NCI-H774 (cell line): ENCODE measurements at places on chromosomes 7 and 10.

GRCh38 chr10:20776384-20777118 lies 120.6 kb downstream of the NEBL start:
- no peak for DNase-seq

DNA sequence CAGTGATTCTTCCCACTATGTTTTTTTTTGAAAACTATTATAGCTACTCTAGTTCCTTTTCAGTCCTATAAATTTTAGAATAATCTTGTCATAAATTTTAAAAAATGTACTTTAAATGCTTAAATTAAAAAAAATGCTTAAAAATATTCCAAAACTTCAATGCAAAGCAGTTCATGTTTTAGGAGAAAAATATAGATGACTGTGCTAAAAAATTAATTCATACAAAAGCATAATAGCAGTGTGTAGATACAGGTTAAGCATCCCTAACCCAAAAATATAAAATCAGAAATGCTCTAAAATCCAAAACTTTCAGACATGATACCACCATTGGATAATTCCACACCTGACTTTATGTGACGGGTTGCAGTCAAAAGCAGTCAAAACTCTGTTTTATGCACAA lies 12.8 kb downstream of the STEAP4 start:
- no peak for DNase-seq

- peak; percentile 2 for DNase-seq
These were observed 687.5 kb downstream of the SORCS3 start for GRCh38 chr10:105328503-105329133.

GRCh38 chr10:35423505-35424306 lies 87.4 kb downstream of the CCNY start:
- no peak for DNase-seq

DNA sequence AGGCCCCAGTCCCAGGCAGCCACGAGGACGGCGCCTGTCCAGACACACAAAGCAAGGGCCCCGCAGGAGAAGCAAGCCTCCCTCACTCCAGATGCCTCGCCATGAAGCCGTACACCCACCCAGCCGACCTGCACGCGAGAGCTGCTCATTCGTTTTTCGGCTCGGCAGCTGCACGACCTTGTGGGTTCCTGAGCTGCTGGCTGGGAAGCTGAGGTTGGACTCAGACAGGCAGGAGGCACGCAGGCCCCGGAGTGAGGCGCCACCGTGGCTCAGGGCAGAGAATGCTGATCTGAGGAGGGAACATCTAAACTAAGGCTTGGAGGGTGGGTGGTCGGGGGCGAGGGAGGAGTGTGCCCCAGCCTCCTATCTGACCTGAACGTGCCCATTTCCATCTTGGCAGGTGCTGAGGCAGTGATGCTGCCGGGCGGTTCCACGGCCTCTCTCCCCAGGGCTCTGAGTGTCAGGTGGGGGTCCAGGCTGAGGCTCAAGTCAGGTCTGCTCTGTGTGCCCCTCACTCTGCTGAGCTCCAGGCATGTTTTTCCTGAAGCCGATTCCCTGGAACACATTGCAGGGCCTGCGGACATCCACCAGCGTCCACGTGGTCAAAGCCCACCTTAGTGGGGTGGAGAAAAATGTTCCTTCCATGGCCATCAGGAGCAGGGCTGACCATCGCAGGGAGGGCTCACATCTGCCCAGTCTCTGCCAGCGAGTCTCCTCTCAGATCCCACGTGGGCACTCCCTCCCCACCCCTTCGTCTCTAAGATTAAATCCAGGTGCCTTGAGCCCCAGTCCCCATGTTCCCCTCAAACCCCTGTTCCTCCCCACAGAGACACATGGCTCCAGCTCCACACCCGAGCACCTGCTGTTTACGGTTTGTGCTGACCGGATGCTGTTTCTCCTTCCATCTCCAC lies 28.1 kb upstream of the FAM20C start:
- DNase-seq: no peak

DNA sequence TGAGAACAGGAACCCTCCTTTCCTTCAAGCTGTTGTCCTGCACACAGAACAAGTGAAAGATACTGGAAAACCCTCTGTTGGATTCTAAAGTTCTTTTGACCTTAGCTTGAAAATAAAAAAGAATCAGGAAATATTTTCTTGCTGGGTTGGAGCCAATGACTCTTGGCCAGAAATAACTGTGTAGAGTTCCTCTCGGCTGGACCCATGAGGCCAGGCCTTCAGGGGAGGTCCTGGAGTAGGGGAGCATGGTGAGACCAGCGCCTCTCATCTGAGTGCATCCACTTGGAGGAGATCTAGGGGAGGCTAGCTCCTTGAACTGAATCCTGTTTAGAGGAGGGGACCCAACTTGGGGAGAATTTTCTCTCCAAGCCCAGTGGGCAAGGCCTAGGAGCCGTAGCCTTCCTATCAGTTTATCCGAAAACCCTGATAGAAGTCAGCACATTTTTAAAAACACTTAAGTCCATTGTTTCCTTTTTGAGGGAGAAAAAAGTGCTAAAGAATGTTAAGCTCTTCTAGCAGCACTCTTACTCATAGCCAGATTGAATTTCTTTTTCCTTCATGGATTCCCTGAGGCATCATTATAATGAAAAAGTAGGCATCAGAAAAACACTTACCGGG lies 635.7 kb upstream of the ANKRD30A start:
- no peak for DNase-seq

GRCh38 chr7:114787556-114787955 lies 134.3 kb upstream of the MDFIC start:
- no peak for DNase-seq

- DNase-seq: no peak
These were observed 11.5 kb downstream of the CISD1 start for GRCh38 chr10:58280477-58280876.

- DNase-seq: no peak
These were observed 43.0 kb downstream of the LOXL4 start for GRCh38 chr10:98224996-98225395.

GRCh38 chr10:130194194-130194990 lies 58.2 kb downstream of the GLRX3 start:
- no peak for DNase-seq

GRCh38 chr10:101273330-101273729 lies 44.1 kb upstream of the LBX1 start:
- DNase-seq: no peak

DNA sequence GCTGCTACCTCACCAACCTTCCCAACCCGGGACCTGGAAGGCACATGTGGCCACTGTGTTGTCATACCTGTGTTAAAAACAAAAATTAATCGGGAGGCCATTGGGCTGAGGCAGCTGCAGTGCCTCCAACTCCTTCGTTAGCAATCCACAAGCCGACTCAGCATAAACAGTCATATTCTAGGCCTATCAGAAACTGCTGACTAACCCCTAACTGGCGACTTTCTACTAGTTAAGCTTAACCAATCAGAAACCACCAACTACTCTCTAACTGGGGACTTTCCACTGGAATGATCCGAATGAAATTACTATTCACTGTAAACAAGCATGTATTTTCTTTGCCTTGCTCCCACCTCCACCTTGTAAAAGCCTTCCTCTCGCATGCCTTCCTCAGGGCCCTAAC lies 14.1 kb upstream of the TMEM72 start:
- no peak for DNase-seq

DNA sequence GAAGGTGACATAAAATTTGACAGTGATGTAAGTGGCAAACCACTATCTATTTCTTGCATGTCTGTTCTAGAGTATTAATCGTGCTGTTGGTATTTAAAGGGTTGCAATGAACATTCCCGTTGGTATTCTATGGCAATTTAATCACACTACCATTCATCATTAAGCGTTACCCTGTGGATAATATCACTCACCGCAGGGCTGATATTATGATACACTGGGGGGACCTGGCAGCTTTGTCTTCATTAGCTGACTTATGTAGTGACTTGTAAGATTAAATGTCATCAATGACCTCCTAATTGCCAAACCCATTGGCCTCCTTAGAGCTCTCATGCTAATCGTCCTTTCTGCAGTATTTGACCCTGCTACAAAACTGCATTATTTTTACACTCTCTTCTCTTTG lies 624.5 kb upstream of the VSTM2A start:
- DNase-seq: no peak

DNA sequence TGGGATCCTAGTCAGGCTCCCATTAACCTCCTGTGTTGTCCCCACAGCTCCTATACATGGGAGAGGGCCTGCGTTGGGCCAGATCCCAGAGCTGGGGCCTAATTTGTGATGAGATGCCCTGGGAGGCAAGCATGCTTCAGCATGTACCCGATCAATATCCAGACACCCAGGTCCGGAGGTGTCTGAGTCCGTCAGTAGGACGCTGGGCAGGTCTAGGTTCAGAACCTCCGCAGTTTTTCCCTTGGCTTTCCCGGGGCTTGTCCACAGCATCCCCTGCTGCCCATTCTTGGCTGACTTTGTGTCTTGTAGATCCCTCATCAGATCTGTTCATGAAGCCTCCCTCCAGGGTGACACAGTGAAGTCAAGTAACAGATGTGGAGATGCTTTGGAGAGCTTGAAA lies 32.7 kb upstream of the RBAK start:
- DNase-seq: no peak

DNA sequence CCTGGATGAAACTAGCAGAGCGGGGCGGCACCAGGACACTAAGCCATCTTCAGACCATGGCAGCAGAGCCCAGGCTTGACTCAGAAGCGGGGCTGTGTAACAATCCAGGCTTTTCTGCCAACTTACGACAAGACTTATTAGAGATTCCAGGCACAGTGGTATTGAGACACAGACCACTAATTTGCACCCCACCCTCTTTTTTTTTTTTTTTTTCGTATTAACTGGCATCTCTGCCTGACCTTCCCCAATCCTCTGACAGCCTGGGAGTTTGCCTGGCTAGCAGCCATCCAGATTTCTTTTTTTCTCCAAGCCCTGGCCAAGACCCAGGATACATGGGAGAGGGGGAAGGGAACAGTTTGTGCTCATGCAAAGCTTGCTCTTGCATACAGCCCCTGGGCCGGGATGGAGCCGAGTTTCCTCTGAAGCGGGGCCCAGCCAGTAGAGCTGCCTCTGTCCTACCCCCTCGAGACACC lies 182.4 kb downstream of the PLXNA4 start:
- no peak for DNase-seq

DNA sequence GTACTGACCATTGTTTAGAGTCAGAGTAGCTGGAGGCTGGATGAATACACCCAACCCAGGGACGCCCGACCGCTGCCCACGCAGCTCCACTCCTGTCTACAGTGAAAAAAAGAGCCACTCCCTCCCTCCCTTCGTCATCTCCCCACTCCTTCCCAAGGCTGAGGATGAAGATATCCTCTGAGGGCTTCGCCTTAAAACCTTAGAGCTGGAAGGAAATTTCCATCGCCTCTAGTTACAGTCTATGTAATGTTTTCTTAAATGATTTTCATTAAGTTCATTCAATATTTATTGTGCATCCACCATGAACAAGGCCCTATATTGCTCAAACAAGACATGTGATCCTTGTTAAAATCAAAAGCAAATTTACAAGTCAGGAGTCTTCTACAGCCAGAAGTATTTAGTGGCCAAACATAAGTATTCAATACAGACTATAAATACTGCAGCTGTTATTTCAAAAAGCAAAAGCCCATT lies 11.3 kb upstream of the SLIT1 start:
- DNase-seq: no peak

DNA sequence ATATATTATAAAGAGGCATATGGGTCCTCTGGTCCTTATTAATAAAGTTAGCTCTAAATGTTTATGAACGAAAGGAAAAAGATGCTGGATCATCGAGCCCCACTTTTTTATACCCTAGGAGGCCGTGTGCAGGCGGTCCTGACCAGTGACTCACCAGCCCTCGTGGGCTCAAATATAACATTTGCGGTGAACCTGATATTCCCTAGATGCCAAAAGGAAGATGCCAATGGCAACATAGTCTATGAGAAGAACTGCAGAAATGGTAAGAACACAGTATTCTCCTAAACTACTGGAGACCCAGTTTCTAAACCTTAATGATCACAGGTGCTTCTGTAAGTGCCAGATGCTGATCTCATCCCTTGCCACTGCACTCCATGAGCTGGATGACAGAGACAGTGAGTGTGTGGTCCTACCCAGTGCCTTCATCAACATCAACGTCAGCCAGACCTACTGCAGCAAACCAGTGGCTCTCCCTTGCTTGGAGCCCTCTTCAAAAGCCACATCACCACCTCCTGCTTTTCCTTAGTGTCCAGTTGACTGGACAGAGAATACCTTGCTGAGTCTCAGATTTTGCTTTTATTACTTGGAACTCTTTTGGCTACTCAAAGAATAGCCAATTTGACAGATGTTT lies 7.6 kb downstream of the GPNMB start:
- DNase-seq: no peak

DNA sequence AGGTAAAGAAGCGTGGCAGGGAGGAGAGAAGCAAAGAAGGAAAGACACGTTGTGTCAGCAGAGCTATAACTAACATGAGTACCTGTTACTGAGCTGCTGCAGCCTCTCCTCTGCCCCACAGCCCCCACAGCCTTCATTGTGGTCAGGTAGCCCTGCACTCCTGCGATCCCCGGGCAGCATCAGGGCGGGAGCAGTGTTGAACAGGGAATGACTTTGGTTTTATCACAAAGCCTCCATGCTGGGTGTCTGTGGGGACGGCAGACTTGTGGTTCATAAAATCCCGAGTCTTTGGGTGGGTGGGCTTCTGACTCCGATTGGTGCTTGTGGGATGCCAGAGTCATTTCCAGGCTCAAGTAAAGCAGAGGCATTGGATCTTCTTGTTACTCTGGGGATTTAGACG lies 14.8 kb upstream of the PRKAG2 start:
- no peak for DNase-seq

DNA sequence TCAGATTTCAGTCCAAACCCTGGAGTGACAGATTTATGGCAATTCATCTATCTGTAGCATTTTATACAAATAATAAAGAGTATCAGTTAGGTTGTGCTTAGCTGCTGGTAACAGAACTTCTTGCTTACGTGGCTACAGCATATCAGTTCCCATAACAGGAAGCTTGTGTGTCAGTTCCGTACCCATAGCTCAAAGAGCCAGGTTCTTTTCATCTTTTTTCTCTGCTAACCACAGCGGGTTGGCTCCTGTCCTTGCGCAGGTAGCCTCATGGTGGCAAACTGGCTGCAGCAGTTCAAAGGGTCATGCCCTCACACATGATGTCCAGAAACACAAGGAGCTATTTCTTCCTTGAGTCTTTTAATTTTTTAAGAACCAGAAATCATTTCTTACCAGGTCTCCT lies 1041.8 kb downstream of the GATA3 start:
- DNase-seq: no peak

GRCh38 chr10:26052326-26052725 lies 118.3 kb downstream of the MYO3A start:
- no peak for DNase-seq

GRCh38 chr7:48182718-48183369 lies 11.6 kb downstream of the ABCA13 start:
- DNase-seq: no peak
